GM18507 (cell line): ENCODE measurements at places on chromosomes 4 and X.

- no peak for DNase-seq
Observed at GRCh38 chr4:41647383-41647782, 101.1 kb downstream of the PHOX2B start.

GRCh38 chr4:15042529-15043167 lies 40.4 kb downstream of the CPEB2 start:
- DNase-seq: no peak

DNA sequence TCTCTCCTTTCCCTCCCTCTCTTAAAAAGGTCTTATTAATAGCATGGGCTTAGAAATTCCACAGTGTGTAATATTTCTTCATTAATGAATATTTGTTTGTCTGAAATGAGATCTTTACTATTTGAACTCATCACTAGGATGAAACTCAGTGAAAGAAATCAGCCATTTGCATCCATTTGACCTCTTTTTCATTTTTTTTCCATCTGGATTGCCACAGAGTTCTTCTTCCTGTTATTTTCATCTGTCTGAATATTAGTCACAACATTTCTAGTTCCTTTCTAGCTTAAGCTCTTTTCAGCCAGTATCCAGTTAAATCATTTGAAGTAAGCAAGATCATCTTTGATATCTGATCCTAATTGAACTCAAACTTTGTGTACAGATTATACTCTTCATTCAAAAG lies 69.2 kb upstream of the PLS3 start:
- DNase-seq: no peak

DNA sequence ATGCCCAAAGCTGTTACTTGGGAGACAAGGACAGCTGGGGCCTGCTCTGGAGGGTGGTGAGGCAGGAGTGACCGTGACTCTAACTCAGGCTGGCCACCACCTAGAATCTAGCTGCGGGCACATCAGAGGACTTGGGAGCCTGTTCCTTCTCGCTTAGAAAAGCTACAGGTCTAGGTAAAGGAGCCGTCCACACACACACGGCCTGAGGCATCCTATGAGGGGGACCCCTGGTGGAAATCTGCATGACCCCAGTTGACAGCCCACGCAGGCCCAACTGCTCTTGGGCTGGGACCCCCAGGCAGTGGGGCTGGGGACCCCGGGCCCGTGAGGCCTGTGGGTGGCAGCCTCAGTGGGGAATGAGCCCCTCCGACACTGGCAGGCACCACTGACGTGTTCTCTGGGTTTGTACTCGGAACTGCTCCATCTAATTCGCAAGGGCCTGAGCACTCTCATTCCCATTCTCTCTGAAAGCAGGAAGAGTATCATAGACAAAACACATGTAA lies 75.6 kb downstream of the ACOX3 start:
- DNase-seq: no peak

- DNase-seq: no peak
Observed at GRCh38 chr4:62004881-62005280, 804.8 kb downstream of the ADGRL3 start.
